ENCODE measurements at places on chromosomes 1 and 21.

DNA sequence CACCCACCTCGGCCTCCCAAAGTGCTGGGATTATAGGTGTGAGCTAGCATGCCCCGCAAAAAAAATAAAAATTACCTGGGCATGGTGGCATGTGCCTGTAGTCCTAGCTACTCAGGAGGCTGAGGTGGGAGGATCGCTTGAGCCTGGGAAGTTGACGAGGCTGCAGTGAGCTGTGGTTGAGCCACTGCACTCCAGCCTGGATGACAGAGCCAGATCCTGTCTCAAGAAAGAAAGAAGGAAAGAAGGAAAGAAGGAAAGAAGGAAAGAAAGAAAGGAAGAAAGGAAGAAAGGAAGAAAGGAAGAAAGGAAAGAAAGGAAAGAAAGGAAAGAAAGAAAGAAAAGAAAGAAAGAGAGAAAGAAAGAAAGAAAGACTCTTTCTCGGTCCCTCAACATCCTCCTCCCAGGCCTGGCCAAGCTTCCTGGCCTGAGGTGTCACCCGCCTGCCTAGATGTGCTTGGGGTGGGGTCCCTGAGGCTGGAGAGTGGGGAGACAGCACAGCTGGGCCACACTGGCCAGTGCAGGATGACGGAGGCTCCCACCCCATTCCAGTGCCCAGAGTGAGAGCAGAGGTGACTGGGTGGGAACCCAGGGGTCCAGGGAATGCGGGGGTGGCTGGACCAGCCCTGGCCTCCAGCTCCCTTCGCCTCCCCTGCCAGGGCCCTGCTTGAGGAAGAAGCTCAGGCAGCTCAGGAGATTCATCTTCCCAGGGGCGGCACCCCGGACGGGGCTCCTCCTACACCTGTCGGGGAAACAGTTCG is 10.2 kb upstream of the GNB1 start:
- DNase-seq: no peak

- DNase-seq: no peak
These were observed 198.9 kb downstream of the HS2ST1 start for GRCh38 chr1:87113313-87113712.

- no peak for DNase-seq
These were observed 87.6 kb downstream of the HMCN1 start for GRCh38 chr1:185821612-185822385.

- DNase-seq: no peak
These were observed 145.3 kb downstream of the PLPP3 start for GRCh38 chr1:56434025-56434424.

- no peak for DNase-seq
These were observed 291.6 kb upstream of the DUSP10 start for GRCh38 chr1:222033450-222033849.

DNA sequence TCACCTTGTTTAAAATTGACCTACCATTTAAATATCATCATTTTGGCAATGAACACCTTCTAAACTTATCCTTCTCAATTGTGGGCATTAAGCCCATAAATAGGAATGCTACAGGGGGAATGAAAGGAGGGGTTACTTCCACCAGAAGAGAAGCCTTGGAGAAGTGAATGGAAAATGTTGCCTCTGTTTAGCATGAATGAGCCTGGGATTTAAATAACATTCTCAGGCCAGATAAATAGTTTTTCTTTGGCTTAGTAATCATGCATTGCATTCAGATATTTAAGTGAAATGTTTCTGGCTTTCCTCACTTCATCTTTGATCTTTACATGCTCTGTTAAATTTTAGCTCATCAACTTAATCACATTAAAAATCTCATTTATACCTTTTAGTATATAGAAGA is 284.3 kb upstream of the FMN2 start:
- DNase-seq: no peak

DNA sequence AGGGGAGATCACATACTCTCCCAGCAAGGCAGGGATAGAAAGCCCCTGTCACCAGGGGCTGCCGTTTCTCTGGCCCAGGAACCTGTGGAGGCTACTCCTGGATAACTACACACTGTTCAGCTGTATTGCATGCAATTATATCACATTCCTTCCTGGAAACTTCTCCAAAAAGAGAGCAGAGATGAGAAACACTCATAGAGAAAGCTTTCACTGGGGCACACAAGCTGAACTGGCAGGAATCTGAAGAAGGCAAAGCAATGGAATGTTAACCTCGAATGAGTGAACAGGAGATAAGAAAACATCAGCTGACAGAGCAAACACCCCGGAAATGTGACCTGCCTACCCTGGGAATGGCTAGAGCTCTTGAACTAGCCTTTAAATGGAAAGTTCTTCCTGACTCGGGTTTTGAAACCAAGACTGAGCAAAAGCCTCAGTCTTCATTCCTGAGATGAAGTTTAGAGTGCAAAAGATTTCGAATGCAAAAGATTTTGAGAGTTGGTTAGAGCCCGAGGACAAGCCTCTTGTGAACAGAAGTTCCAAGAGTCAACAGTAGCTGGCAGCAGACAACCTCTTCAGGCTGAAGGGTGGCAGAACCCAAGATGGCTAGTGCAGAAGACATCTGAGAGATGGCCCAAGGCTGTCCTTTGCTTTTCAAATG is 32.3 kb downstream of the CCN1 start:
- no peak for DNase-seq

DNA sequence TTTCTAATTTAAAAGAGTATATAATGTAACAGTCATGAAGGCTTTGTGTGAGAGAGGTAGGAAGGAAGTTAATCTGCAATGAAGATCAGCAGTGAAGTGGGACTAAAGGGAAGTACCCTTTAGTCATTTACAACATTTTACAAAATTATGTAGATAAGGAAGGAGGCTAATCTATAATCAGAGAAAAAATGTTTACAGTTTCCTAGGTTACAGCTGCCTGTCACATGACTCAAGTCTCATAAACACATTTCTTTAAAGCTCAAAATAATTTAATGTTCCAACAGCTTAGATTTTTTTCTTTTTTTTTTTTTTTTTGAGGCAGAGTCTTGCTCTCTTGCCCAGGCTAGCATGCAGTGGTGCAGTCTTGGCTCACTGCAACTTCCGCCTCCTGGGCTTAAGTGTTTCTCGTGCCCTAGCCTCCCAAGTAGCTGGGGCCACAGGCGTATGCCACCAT is 26.2 kb upstream of the CAP1 start:
- no peak for DNase-seq

GRCh38 chr1:155179112-155180031 is 5.7 kb downstream of the TRIM46 start:
- DNase-seq: peak; percentile 10

GRCh38 chr1:238581332-238581731 is 690.6 kb upstream of the ZP4 start:
- DNase-seq: no peak

DNA sequence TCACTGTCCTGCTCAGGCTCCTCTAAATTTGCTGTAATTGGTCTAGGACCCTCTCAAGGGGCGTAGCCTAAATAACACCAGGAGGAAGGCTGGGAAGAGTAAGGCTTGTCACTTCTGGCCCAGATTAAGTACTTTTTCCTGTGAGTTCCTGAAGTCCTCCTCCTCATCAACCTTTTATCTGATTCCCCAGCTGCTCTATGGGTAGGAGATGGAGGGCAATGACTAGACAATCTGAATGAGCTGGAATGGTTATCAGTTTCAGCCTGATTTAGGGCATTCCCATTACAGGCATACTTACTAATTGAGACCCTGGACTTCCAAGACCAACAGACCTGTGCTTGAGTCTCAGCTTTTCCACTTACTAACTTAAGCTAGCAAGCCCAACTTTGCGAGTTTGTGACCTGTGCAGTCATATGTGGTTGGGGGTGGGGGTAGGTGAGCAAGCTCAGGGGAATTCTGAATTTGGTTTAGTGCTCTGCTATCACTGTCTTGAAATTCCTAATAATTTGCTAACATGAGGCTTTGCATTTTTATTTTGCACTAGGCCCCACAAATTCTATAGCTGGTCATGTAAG is 18.0 kb upstream of the FGGY start:
- no peak for DNase-seq

- DNase-seq: no peak
These were observed 110.5 kb upstream of the USH2A start for GRCh38 chr1:216533776-216534175.

GRCh38 chr1:39964552-39964951 is 9.6 kb downstream of the MFSD2A start:
- DNase-seq: no peak

DNA sequence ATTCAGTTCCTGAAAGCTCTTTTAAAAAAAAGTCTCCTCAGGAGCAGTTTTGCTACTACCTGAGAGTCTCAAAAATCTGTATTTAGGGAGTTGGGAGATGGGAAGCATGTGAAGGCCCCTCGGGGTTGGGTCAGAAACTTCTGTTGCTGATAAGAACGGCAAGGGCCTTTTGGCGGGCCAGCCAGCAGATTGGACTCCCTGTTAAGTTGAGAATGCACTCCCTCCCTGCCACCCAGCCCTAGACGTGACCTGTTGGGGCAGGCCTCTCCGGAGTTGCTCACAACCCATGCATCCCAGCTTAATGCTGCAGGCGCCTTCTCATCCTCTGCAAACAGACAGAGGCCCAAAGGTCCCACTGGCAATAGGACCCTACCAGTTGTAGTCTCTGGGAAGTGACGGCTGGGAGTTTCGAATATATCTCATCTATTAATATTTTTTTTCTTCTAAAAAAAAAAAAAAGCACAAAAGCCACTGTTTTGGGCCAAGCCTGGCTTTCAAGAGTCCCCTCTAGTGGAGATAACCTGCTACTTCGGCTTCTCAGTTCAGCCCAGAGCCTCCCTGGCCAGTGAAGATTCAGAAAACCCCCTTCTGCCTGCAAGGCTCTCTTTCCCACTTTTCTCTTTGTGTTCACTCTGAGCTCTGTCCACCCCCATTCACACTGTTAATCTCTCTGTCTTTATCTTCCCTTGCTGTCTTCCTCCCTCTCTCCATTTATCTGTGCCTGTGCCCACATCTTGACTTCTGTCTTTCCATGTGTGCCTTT is 5.3 kb downstream of the PLXNA2 start:
- DNase-seq: no peak

GRCh38 chr1:223038288-223039006 is 104.6 kb downstream of the TLR5 start:
- no peak for DNase-seq

DNA sequence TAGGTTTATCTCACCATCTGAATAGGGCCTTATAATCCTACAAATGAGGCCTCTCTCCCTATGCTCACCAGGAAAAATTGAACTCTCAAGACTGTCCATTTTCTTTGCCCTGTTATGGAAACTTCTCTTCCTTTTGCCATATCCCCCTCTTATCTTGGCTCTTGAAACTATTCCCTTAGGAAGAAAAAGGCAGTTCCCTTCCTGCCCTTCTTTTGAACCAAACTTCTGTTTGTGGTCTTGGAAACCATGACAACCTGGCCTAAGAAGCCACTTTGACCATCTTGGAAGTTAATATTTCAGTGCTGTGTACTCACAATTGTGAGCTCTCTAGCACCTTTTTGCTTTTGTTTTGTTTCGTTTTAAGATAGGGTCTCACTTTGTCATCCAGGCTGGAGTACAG is 40.0 kb downstream of the ATP2B4 start:
- no peak for DNase-seq

DNA sequence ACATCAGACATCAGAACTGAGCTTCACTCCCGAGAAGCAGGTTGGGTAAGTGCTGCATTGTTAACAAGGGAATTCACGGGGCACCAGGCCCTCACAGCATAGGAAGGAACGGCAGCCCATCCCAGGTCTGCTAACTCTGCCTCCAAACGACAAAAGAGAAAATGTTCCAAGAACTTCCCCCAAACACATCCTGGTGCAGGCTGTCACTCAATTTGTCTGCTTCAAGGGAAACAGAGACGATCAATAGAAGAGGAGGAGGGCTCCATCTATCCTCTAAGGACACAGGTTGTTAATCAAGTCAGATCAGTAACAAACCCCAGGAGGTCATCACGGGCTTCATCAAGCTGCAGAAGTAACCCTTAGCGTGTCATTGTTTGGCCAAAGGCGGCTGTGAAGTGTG is 3.5 kb upstream of the TSPEAR start:
- DNase-seq: peak; percentile 10

DNA sequence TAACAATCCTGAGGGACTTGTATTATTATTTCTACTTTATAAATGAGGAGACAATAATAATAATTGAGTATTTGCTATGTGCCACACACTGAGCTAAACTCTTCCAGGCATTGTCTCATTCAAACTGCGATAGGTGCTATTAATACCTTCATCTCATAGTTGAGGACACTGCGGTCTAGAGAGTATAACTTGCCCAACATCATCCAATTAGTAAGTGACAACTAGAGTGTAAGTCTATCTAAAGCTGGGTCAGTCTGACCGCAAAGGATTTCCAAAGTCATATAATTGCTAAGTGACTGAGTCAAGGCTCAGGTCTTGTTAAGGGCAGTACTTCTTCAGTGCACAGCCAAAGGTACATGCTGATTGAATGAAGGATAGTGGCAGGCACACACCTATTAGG is 9.7 kb downstream of the BCL9 start:
- no peak for DNase-seq

DNA sequence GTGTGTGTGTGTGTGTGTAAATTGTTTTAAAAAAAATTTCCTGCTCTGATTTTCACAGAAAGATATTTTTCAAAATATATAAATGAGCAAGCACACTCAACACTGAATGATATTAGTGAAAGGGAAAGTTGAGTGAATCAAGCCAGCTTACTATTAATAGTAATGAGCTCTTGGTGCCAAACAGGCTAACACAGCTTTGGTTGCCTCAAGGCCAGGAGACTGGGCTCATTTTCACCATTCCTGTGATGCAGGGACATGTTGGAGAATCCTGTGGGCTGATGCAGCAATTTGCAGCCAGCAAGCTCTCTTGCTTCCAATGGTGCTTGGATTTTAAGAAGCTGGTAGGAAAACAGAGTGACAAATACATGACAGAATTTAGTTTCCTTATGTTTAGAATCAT is 30.2 kb downstream of the PLA2G4A start:
- no peak for DNase-seq

GRCh38 chr21:14541841-14542490 is 4.1 kb downstream of the SAMSN1 start:
- DNase-seq: peak; percentile 33

DNA sequence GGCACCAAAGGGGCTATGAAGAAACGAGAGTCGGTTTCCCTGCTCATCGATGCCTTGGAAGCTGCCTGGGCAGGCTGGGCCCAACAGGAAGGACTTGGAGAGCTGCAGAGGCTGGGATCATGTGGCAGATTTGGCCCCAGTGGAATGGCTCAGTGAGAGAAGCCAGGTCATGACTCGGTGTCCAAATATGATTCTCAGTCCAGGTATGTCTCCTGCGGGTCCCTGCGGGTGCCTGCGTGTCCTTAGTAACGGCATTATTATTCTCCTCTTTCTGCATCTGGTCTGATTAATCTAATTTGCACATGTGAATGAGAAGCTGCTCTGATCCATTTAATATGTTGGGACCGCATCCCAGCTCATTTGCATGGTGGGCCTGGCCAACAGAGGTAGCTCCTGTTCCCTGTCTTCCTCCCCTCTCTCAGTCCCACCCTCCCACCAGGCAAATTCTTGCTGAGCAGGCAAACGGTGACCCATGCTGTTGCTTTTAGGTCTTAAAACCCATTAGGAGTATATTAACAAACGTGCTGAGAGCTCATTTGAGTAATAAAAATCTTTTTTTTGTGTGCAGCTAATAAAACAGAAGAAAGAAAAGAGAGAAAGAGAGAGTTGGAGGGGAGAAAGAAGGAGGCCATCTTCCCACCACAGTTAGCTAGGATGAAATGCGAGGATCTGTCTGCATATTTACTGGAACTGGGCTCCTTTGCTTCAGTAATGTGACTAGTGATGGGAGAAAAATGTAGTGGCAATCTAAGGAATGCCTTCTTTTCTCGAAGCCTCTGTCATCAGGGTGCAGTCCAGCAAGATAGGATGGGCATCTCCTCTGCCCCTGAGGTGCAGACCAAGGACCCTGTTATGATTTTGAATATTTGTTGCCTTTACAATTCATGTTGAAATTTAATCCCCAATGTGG is 133.5 kb downstream of the HMGB4 start:
- no peak for DNase-seq

GRCh38 chr1:183995322-183996039 is 42.0 kb downstream of the COLGALT2 start:
- DNase-seq: no peak
